Sigmoid colon (tissue), 7 donors: ENCODE measurements at places on chromosomes 13 and 19. TPM values are rescaled to one million over a fixed set of nuclear protein-coding genes. Genes with fewer than 3 reads are reported as not detected.

FBXO27 gene
- polyA plus RNA-seq, result 1.3 TPM

PLEKHG2 gene
- polyA plus RNA-seq, result 0.69 TPM

NOVA2 gene
- 1.1 TPM for polyA plus RNA-seq

GJB2 gene
- polyA plus RNA-seq, result 25.9 TPM
